Vagina (tissue), 2 donors: ENCODE measurements at places on chromosomes 2 and 18.

DNA sequence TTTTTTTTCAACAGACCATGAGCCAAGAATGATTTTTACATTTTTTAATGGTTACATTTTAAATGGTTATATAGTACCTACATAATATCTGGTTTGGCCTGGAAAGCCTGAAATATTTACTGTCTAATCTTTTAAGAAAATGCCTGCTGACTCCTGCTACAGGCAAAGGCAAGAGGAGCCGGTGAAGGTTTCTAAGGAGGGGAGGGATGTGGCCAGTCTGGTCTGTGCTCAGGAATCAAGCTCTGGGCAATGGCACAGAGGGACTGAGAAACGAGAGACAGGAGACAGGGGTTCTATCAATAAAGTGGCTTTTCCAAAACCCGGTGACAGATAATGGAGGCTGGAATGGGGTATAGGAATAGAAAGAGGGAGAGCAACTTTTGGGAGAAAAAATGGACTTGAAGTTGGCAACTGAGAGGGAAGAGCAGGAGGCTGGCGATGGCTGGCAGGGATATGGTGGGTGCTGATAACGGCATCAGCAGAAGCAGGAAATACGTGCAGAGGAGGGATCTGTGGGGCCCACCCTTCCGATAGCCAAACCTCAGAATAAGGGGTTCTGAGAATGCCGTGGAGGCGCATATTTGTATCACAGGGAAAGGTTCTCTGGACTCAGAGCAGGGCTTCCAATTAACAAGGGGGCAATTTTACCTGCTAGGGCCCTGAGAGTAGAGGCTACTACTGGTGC lies 64.0 kb upstream of the DNMT3A start:
- no peaks in the 10 kb centered on the region for H3K27me3 ChIP-seq
- no peaks in the 10 kb centered on the region for H3K36me3 ChIP-seq
- DNase-seq = peak; percentile 47
- H3K27ac ChIP-seq = no peak overlapping the region

- H3K4me3 ChIP-seq = no peak overlapping the region
- H3K27me3 ChIP-seq = no peaks in the 10 kb centered on the region
- H3K36me3 ChIP-seq = no peaks in the 10 kb centered on the region
- H3K27ac ChIP-seq = no peak overlapping the region
- no peak for DNase-seq
- no peaks in the 10 kb centered on the region for H3K4me1 ChIP-seq
Observed at GRCh38 chr18:22193466-22193865, 24.1 kb downstream of the GATA6 start.

DNA sequence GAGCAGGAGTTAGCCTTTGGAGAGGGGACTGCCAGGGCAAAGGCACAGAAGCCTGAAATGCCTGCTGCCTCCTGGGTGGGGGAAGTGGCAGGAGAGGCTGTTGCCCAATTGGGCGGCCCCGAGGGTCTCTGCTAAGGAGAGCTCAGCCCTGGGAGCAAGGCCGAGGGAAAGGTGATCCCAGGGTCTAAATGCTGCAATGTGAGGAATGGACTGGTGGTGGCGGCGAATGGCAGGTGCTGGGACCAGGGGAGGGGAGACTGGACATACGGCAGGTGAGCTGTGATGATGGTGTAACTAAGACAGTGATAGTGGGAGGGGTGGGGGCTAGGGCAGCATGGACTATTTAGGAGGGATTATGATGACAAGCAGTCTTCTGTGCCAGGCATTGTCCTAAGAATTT lies 104.0 kb downstream of the DYSF start:
- DNase-seq = no peak
- H3K36me3 ChIP-seq = no peaks in the 10 kb centered on the region
- no peak overlapping the region for H3K4me3 ChIP-seq
- peaks cover 17% of the 10 kb centered on the region for H3K4me1 ChIP-seq

DNA sequence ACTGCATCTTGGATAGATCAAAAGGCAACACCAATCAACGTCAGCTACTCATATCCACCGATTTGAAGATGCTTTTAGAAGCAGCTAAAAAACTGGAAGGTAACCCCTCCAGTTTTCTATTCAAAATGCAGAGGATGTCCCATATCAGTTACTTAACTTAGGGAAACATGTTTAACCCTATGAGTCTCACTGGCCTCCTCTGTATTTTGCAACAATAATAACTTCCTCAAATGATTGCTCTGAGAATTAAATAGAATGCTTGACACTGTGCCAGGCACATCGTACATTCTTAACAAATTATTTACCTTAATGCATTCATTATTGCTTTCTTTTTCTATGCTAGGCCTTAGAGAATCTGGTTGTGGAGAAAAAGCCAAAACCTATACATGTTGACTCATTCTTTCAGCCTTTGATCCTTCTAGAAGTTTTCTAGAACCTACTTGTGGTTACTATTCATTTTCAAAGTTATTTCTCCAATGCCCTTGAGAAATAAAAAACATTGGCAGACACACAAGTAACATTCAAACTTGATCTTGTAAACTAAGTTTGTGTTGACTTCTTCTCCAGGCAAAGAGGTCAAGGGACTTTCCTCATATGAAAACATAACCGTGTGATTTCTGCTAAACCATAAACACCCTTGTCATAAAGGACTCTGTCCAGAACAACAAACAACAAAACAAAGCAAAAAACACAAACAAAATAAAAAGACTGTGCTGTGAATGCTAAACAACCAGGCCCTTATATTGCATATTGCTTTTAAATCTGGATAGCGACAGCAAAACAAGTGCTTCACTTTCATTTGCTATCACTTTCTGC lies 4.6 kb downstream of the DOCK10 start:
- no peak for DNase-seq
- H3K4me1 ChIP-seq = peaks cover 34% of the 10 kb centered on the region
- H3K4me3 ChIP-seq = no peak overlapping the region

DNA sequence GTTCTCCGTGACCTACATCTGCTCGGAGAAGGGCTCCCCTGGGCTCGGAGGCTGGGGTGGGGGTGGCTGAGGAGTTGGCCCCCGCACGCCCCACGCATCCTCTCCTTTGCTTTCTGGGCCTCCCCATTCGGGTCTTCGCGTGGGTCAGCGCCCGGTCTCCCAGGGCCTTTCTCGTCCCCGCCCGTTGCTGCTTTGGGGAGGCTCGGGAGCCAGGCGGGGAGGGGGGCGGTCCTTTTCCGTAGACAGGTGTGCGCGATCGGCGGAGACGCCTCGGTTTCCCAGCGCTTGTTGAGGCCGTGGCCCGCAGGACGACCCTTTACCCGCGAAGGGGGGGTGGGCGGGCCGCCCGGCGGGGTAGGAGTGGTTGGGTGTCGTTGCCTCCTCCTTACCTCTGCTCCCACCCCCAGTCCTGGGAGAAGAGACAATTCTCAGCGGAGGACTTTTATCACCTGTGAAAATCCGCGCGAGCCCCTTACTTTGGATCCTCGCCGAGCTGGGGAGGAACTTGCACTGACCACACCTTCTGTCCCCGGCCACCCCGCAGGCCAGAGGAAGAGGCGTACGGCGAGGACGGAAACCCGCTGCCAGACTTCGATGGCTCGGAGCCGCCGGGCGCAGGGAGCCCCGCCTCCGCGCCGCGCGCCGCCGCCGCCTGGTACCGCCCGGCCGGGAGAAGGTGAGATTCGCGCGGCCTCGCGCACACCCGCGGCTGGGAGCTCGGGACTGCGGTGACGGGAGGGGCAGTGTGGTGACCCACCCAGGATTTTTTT lies 2.6 kb downstream of the ADCYAP1 start:
- H3K27me3 ChIP-seq = peaks cover 28% of the 10 kb centered on the region
- no peaks in the 10 kb centered on the region for H3K36me3 ChIP-seq
- H3K27ac ChIP-seq = no peak overlapping the region

GRCh38 chr2:60413814-60414168 lies 139.7 kb downstream of the BCL11A start:
- H3K27me3 ChIP-seq = no peaks in the 10 kb centered on the region
- no peak overlapping the region for H3K27ac ChIP-seq
- no peak for DNase-seq

GRCh38 chr2:224038830-224039079 lies 331 bp downstream of the SERPINE2 start:
- no peaks in the 10 kb centered on the region for H3K27me3 ChIP-seq
- no peak for DNase-seq
- peak overlapping the region; percentile 76 for H3K27ac ChIP-seq

DNA sequence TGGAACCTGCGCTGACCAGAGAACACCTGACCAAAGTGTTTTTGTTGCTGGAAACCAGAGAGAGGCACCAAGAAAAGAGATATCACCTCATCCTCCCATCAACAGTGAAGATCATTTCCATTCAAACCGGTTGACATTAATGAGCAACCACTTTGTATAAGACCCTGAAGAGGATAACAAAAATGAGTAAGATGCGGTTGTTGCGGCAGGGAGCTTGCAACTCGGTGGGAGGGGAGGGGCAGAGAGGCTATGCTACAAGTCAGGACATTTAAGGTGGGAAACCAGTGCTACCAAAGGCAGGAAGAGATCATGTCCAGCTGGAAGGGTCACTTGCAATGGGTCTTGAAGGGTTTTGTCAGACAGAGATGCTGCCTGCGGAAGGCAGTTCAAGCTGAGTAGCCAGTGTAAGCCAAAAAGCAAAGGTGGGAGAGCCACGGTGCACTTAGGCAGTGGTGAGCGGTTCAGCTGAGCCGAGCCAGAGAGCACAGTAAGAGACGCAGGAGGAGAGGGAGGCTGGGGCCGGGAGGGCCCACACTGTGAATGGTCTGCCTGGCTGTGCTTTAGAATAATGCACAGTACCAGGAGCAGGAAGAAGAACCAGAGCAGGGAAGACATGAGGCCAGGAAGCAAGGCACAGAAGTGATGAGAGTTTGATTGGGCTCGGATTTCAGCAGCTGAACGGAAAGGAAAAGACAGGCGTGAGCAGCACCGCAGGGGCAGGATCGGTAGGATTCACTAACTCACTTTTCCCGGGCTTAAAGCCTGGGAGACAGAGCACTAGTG lies 24.4 kb upstream of the DTNB start:
- no peaks in the 10 kb centered on the region for H3K36me3 ChIP-seq
- no peak overlapping the region for H3K4me3 ChIP-seq
- H3K27me3 ChIP-seq = no peaks in the 10 kb centered on the region
- no peak for DNase-seq
- H3K27ac ChIP-seq = no peak overlapping the region

DNA sequence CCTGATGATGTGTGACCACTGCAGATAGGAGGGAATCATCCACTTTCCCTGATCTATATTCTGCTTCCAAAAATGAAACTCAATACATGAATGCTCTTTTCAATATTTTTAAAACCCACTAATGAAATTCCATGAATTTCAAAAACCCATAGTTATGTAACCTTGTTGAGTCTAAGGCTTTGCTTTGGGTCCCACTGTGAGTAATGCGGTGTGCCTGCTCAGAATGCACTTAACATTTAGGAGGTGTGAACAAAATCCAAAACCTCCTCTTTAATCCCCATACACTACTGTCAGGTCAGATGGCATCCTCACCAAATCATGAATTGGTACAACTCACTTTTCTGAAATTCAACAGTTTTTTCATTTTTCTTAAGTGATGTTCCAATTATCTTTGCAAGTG lies 50.4 kb downstream of the CCDC93 start:
- no peak for DNase-seq
- no peak overlapping the region for H3K27ac ChIP-seq
- H3K4me3 ChIP-seq = no peak overlapping the region
- no peaks in the 10 kb centered on the region for H3K27me3 ChIP-seq

DNA sequence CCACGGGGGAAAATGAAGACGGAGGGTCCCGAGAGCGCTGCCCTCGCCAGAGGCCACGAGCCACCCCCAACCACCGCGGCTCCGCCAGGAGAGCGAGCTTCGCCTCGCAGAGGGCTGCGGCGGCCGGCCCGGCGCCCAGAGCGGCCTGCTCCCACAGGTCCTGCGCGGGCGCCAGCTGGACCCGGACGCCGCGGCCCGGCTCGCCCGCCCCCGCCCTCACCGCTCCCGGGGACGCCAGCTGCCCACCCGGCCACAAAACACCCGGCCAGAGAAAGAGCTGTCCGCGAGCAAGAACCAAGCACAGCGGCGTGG lies 709 bp downstream of the PTPN2 start:
- H3K4me1 ChIP-seq = peaks cover 37% of the 10 kb centered on the region
- H3K27me3 ChIP-seq = no peaks in the 10 kb centered on the region
- peak overlapping the region; percentile 99 for H3K27ac ChIP-seq
- H3K36me3 ChIP-seq = no peaks in the 10 kb centered on the region
- H3K4me3 ChIP-seq = peak overlapping the region; percentile 83

GRCh38 chr2:85954590-85955458 lies 66.0 kb upstream of the ST3GAL5 start:
- no peaks in the 10 kb centered on the region for H3K36me3 ChIP-seq
- no peak overlapping the region for H3K27ac ChIP-seq
- H3K4me3 ChIP-seq = no peak overlapping the region
- peaks cover 4% of the 10 kb centered on the region for H3K4me1 ChIP-seq
- DNase-seq = no peak
- no peaks in the 10 kb centered on the region for H3K27me3 ChIP-seq

GRCh38 chr2:63580651-63581297 lies 7.5 kb downstream of the WDPCP start:
- no peaks in the 10 kb centered on the region for H3K27me3 ChIP-seq
- H3K4me3 ChIP-seq = no peak overlapping the region
- H3K36me3 ChIP-seq = no peaks in the 10 kb centered on the region
- no peak overlapping the region for H3K27ac ChIP-seq
- no peaks in the 10 kb centered on the region for H3K4me1 ChIP-seq
- DNase-seq = no peak

- H3K4me1 ChIP-seq = no peaks in the 10 kb centered on the region
- no peak overlapping the region for H3K27ac ChIP-seq
- DNase-seq = no peak
Observed at GRCh38 chr18:69588301-69588700, 187.6 kb downstream of the DOK6 start.

DNA sequence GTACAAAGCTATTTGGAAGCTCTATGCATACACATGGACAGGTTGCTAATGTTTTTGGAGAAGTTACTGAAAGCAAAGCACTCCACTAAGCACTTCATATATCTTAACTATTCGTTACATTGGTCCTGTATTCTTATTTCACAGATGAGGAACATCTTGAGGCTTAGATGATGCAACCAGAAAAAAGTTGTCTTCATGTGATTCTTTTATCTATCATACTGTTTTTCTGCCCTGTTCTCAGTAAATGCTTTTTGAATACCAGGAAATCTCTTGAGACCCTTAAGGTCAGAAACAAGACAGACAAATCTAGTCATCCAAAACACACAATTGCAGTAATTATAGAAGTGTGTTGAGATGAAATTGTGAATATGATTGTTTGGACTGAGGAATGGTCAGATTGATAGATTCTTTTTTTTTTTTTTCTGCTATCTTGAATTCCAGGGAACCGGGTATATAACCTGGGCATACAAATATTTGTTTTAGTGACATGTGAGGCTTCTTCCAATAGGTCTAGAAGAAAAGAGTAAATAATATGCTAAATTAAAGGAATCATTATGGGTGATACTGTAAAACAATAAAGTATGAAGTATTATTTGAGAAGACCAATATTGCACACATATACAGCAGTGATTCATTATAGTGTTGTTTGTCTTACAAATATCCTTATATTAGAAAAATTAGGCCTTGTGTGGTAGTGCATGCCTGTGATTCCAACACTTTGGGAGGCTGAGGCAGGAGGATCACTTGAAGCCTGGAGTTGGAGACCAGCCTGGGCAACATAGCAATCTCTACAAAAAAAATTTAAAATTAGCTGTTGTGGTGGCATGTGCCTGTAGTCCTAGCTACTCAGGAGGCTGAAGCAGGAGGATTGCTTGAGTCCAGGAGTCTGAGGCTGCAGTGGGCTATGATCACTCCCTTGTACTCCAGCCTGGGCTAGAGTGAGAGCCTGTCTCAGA lies 33.7 kb downstream of the EHBP1 start:
- H3K36me3 ChIP-seq = no peaks in the 10 kb centered on the region
- H3K4me3 ChIP-seq = no peak overlapping the region
- H3K27me3 ChIP-seq = no peaks in the 10 kb centered on the region
- H3K4me1 ChIP-seq = peaks cover 42% of the 10 kb centered on the region
- H3K27ac ChIP-seq = no peak overlapping the region
- DNase-seq = no peak

GRCh38 chr2:19709553-19709952 lies 192.2 kb downstream of the TTC32 start:
- H3K36me3 ChIP-seq = no peaks in the 10 kb centered on the region
- DNase-seq = no peak
- no peaks in the 10 kb centered on the region for H3K27me3 ChIP-seq
- no peak overlapping the region for H3K27ac ChIP-seq
- H3K4me1 ChIP-seq = peaks cover 12% of the 10 kb centered on the region
- H3K4me3 ChIP-seq = no peak overlapping the region
